ENCODE measurements at places on chromosomes 13 and 19.

- no peak for DNase-seq
These were observed 6.2 kb downstream of the OCEL1 start for GRCh38 chr19:17232258-17232657.

GRCh38 chr19:10763828-10764339 is 46.0 kb downstream of the DNM2 start:
- no peak for DNase-seq

DNA sequence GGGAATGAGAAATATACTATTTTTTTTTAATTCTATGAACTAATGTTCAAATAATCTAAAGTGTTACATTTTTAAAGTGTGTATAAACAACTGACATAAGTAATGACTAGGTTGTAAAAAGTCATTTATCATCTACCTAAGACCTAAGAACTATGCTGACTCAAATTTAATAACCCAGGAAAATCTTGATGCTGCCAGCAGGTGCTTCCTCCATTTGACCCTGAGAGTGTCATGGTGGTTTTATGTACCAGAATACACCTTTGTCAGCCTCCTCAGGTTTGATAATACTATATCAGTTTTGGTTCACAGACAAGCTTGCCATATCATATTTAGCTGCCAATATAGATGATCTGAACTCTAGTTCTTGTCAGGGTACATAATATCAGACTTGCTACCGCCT is 1151.2 kb downstream of the PCDH17 start:
- no peak for DNase-seq

- no peak for DNase-seq
These were observed 114.2 kb upstream of the CLDN10 start for GRCh38 chr13:95438297-95438696.

DNA sequence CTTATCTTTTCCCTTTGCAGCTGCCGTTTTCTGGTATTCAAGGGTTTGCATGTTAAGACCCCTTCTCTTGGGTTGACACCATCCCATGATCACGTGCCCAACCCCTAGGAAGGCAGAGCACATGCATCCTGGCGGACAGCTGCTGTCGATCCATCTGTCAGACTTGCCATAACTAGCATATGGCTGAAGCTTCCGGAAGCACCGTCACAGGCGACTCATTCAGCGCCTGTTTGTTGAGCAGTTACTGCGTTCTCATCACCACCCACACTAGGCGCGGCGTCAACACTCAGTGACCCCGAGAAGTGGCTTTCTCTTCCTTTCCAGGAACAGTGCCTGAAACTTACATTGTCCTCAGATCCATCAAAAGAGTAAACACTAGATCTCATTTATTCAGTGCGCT is 93.6 kb downstream of the SOX1 start:
- DNase-seq = no peak
